ENCODE measurements at places on chromosomes 16 and 17. TPM values are rescaled to one million over a fixed set of nuclear protein-coding genes. Genes with fewer than 3 reads are reported as not detected.

ICAM2 gene
- 12.1 TPM for polyA plus RNA-seq

EMC8 gene
- polyA plus RNA-seq, result 38.7 TPM

TSPOAP1 gene
- polyA plus RNA-seq, result 8.2 TPM

IL4R gene
- polyA plus RNA-seq, result 41.4 TPM

DNA sequence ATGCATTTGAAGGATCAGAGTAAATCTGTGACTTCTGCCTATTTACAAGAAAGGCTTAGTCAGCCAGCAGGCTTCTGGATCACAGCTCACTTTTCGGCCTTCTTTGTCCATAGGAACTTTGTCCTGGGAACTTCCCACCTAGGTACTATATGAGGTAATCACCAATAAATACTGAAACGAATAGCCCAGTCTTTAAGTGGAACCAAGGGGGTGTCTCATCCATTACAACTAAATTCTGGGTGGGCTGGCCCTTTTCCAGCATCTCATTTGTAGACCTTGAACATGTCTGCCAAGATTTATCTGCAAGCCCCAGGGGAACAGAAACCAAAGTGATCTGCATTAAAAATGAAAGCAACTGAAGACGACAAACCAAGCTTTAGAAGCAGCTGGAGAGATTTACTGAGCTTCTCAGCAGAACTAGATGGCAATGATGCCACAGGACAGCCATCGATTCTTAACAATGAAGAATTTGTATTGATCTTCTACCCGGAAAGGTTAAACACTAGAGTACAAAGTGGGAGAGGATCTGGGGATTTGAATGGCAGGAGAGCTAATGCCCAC, 55.5 kb downstream of the SNX11 start:
- H3K36me3 ChIP-seq, result no peaks in the 10 kb centered on the region
- no peak overlapping the region for H3K4me3 ChIP-seq
- no peak overlapping the region for H3K27ac ChIP-seq
- no peak for DNase-seq
- H3K27me3 ChIP-seq, result no peaks in the 10 kb centered on the region

- H3K36me3 ChIP-seq, result no peaks in the 10 kb centered on the region
- peak; percentile 47 for DNase-seq
- H3K27ac ChIP-seq, result no peak overlapping the region
- H3K27me3 ChIP-seq, result no peaks in the 10 kb centered on the region
- H3K4me1 ChIP-seq, result no peaks in the 10 kb centered on the region
Measured at GRCh38 chr16:60107871-60108270, 1373.8 kb upstream of the GOT2 start.

DNA sequence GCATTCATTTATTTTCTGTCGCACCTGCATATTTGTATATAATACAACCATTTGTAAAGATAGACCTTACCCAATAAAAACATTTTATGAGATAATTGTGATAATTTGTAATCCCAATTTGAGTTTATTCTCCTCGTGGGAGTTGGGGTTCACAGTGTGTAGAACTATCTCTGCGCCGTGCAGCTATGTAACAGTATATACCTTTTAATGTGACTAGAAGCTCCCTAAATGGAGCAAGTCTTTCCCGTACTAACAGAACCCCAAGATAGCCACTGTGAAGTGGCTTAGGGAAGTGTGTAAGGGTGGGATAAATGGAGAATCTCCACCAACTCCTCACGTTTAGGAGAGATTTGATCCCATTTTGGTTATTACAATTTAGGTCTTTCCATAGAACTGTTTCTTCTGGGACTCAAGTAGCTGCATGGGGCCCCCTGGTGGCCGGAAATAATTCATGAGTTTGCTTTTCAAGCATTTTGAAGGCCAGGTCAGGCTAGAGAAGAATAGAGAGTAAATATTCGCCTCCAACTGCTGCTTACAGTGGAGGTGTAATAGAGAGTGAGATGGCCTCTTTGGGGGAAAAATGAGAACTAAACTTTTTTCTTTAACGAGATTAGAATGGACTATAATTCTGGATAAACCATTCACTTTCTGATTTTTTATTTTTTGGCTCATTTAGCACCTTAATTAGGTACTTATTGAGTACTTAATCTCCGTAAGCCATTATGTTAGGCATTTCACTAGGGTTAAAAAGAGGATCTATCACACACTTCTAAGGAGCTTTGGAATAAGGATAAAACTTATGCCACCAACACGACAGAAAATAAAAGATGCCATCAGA, 4.5 kb downstream of the TMEM100 start:
- H3K36me3 ChIP-seq, result no peaks in the 10 kb centered on the region
- H3K27me3 ChIP-seq, result no peaks in the 10 kb centered on the region
- no peak overlapping the region for H3K27ac ChIP-seq
- no peaks in the 10 kb centered on the region for H3K4me1 ChIP-seq
- DNase-seq, result peak; percentile 94

GRCh38 chr16:47492428-47493377, 31.6 kb downstream of the PHKB start:
- DNase-seq, result peak; percentile 36
- no peaks in the 10 kb centered on the region for H3K36me3 ChIP-seq
- H3K4me1 ChIP-seq, result no peaks in the 10 kb centered on the region
- H3K27me3 ChIP-seq, result no peaks in the 10 kb centered on the region
- no peak overlapping the region for H3K4me3 ChIP-seq

DNA sequence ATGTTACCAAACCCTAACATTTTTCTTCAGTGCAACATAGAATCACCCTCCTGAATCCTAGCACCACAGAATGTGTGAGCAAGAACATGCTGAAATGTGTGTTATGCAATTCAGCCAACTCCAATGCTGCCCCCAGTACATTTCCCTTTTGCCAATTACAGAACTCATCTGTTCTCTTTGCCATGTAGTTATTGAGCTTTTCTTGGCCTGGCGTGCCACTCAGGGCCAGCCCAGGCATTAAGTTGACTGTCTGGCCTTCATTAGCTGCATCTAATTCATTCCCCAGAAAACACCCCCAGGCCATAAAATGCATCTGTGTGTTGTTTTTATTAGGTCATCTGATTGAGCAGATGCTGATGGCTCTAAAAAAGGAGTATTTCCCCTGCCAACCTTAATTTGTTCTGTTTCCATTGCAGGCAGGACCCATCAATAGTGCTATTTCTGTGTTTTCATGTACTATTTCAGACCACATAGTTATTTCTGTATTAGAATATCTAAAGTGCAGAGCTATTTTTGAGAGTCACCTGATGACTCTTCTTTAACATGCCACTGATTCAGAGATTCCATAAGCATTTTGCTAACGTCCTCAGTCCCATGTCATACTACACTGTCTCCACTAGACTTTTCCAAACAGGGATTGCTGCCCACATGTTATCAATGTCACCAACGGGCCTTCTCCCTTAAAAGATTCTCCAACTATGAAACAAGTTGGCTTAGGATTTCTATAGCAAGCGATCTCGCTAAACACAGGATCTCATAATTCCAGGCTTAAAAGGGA, 969.7 kb downstream of the CDH11 start:
- no peak overlapping the region for H3K4me3 ChIP-seq
- H3K27ac ChIP-seq, result no peak overlapping the region
- no peak for DNase-seq
- no peaks in the 10 kb centered on the region for H3K27me3 ChIP-seq
- H3K36me3 ChIP-seq, result no peaks in the 10 kb centered on the region
- H3K4me1 ChIP-seq, result no peaks in the 10 kb centered on the region

- no peak overlapping the region for H3K4me3 ChIP-seq
- no peaks in the 10 kb centered on the region for H3K27me3 ChIP-seq
- no peaks in the 10 kb centered on the region for H3K36me3 ChIP-seq
- DNase-seq, result no peak
Measured at GRCh38 chr17:69763503-69763902, 311.5 kb upstream of the KCNJ16 start.

GRCh38 chr17:7794075-7794663, 39.8 kb upstream of the KDM6B start:
- no peak for DNase-seq
- H3K27ac ChIP-seq, result no peak overlapping the region
- no peaks in the 10 kb centered on the region for H3K36me3 ChIP-seq
- no peak overlapping the region for H3K4me3 ChIP-seq
- H3K27me3 ChIP-seq, result no peaks in the 10 kb centered on the region

GRCh38 chr17:56441308-56441707, 152.2 kb upstream of the NOG start:
- H3K4me1 ChIP-seq, result no peaks in the 10 kb centered on the region
- no peak for DNase-seq
- H3K36me3 ChIP-seq, result no peaks in the 10 kb centered on the region
- H3K27me3 ChIP-seq, result no peaks in the 10 kb centered on the region
- H3K27ac ChIP-seq, result no peak overlapping the region
- H3K4me3 ChIP-seq, result no peak overlapping the region

DNA sequence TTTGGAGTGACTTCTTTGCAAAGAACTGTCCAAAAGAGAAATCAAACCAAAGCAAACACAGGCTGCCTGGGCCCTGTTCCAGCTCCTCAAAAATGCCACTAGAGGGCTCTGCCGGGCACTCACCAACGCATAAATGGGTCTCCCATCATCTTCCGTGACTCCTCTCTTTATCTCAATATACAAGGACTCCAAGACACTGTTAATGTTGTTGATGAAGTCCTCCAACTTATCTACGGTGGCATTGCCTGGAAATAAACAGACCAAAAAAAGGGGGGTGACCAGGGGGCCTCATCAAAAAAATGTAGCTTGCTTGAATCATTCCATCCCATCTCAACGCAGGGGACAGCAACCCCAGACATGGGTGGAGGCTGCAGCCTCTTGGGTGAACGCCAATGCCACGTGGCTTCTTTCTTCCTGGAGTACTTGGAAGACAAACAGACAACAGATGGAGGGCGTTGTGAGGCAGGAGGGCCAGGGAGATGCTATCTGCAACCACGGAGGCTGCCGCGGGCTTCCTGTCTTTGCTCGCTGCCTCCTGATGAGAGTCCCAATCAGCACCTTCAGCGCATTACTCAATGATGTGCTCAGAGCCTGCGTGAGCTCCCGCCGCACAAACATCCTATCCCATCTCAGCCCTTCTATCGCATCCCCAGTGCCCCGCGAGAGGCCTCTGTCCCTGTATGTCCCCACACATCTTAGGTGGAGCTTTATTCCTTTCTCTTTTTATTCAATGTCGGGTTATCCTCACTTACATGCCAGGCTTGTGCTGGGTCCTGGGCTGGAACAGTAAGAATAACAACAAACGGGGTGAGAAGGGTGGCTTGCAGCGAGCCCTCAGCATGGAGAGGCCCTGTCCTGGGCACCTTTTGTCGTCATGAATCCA, 32.0 kb downstream of the KDM8 start:
- no peaks in the 10 kb centered on the region for H3K27me3 ChIP-seq
- peaks cover 22% of the 10 kb centered on the region for H3K4me1 ChIP-seq
- no peak overlapping the region for H3K4me3 ChIP-seq

DNA sequence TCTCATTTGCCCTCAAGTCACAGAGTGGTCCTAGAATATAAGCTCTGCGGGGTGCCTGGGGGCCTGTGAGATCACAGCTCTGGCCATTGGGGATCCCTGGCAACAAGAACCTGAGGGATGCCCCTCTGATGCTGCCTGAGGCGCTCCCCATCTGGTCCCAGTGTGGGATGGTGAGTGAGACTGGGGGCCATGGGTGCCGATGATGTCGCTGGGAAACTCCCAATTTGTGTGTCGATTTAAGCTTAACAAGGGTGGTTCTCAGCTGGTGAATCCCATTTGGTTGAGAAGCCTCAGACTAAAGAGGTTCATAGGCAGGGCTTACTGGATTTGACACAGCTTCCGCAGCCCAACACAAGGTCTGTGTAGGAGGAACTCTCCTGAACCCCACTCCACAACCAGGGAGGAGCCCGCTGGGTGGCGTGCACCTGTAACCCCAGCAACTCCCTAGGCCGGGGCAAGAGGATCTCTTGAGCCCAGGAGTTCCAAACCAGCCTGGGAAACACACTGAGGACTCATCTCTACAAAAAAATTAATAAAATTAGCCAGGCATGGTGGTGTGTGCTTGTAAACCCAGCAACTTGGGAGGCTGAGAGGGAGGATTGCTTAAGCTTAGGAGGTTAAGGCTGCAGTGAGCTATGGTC, 63.7 kb upstream of the SIAH1 start:
- DNase-seq, result peak; percentile 6
- peaks cover 8% of the 10 kb centered on the region for H3K4me1 ChIP-seq
- no peak overlapping the region for H3K4me3 ChIP-seq
- no peaks in the 10 kb centered on the region for H3K36me3 ChIP-seq
- H3K27me3 ChIP-seq, result no peaks in the 10 kb centered on the region
- no peak overlapping the region for H3K27ac ChIP-seq

DNA sequence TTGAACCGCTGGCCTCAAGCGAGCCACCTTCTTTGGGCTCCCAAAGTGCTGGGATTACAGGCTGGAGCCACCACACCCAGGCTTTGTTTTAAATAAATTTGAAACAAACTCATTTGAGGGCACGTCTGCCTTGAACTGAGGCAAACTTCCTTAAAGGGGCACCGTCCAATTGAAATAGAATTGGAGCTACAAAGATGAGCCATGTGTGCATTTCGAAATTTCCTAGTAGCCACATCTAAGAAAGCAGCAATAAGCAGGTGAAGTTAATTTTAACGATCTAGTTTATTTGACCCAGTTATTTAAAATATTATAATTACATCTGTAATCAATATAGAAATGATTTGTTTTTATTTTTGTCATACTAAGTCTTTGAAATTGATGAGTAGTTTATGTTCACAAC, 755 bp upstream of the C16orf89 start:
- H3K4me1 ChIP-seq, result no peaks in the 10 kb centered on the region
- no peaks in the 10 kb centered on the region for H3K36me3 ChIP-seq
- no peak overlapping the region for H3K27ac ChIP-seq
- H3K27me3 ChIP-seq, result no peaks in the 10 kb centered on the region
- DNase-seq, result no peak
- H3K4me3 ChIP-seq, result no peak overlapping the region

- no peaks in the 10 kb centered on the region for H3K27me3 ChIP-seq
- H3K36me3 ChIP-seq, result no peaks in the 10 kb centered on the region
- no peak overlapping the region for H3K4me3 ChIP-seq
- no peak for DNase-seq
Measured at GRCh38 chr17:79775632-79776031, 2.3 kb upstream of the CBX2 start.

GRCh38 chr17:69346766-69347165, 19.8 kb upstream of the ABCA5 start:
- no peak overlapping the region for H3K27ac ChIP-seq
- no peaks in the 10 kb centered on the region for H3K27me3 ChIP-seq
- DNase-seq, result no peak
- no peaks in the 10 kb centered on the region for H3K36me3 ChIP-seq
- H3K4me3 ChIP-seq, result no peak overlapping the region
- H3K4me1 ChIP-seq, result no peaks in the 10 kb centered on the region

DNA sequence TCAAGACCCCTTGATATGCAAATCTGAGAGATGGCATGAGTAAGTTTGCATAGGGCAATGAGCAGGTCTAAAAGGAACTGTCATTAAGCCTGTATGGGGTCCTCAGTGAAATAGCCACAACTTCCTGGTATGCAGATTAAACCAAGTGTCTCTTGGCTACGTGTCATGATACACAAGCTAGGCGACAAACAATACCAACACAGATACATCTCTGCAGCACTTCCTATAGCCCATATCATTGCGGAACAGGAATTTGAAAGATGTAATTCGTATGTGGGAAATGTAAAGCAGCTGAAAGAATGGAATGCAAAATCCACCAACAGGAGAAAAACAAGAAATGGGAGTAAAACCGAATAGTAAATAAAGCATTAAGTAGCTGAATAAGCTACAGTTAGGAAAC, 12.9 kb downstream of the PRSS22 start:
- H3K4me3 ChIP-seq, result no peak overlapping the region
- DNase-seq, result no peak
- H3K4me1 ChIP-seq, result no peaks in the 10 kb centered on the region
- H3K27ac ChIP-seq, result no peak overlapping the region
- H3K36me3 ChIP-seq, result no peaks in the 10 kb centered on the region
- H3K27me3 ChIP-seq, result no peaks in the 10 kb centered on the region
